ENCODE measurements at places on chromosomes 12 and 14.
A peak's percentile ranks its signal among the peaks of the same experiment; 100 is the strongest.

- no peak for DNase-seq
These were observed 3.8 kb downstream of the PGF start for GRCh38 chr14:74951443-74952179.

- no peak for DNase-seq
These were observed 8.7 kb downstream of the TMEM253 start for GRCh38 chr14:21109377-21110138.

DNA sequence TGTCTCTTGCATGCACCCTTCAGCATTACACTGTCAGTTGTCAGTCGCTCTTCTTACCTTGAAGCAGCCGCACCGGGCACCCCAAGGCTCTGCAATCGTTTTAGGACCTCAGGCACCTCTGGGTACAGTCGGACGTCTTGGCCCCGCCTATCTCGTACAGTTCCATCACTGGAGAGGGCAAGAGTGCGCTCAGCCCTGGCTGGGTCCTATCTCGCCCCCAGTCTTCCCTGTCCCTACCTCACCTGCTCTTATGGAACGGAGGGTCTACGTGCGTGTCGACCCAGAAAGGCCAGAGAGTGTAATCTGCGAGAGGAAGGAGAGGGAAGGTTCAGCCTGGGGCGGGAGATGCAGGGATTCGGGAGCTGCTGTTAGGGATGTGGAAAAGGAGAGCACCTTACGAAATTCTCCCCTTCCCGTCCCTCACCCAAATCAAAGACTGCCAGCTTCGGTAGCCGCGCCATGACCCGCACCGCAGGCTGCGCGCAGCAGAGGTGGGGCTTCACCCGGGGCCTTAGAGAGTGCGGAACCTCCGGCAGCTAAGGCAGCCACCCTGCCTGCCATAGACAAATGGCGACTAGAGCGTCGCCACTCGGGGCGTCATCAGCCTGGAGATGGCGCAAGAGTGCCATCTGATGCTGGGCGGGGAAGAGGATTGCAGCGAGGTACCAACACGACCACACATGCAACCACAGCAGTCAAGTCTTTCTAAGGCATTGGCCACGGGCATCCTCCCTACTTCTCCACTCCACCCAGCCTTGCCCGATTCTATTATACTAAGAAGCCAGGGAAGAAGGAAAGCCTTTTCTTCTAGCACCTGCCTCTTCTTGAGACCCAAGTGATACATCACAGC lies at the start of gene MDP1:
MDP1 (minus strand) TSS at position 572 of the 850 bp plus-strand sequence; CDS start at position 461, 111 bp downstream.
- DNase-seq: peak; percentile 72

GRCh38 chr12:3274664-3275063 lies 197.5 kb downstream of the TSPAN9 start:
- no peak for DNase-seq

DNA sequence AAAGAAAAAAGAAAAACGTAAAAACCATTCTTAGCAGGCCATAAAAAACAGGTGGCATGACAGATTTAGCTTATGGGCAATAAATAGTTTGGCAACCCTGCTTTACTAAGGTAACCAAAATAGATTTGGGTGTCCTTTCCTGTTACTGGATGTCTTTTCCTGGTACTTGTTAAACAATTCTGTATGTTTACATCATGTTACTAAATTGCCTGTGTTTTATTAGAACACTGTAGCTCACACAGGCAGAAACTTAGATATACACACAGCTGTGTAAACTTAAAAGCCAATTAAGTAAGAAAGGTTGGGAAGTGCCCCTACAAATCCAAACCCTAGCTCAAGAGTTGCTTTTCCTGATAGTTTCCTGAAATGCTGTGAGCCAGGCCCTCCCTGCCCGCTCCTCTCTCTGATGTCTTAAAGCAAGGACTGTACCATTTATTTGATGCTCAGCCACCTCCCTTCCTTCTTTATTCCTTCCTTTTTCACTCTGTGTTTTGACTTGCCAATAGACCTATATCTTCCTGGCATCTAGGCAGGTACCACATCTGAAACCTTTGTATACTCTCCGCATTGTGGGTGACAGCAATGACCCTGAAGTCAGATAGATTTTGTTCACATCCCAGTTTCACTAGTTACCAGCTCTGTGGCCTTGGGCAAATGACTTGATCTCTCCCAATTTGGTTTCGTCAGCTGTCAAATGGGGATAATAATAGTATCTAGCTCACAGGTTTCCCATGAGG lies 3.7 kb upstream of the CAMKK2 start:
- DNase-seq: no peak

- no peak for DNase-seq
These were observed 84.2 kb downstream of the DENND5B start for GRCh38 chr12:31506515-31507306.

DNA sequence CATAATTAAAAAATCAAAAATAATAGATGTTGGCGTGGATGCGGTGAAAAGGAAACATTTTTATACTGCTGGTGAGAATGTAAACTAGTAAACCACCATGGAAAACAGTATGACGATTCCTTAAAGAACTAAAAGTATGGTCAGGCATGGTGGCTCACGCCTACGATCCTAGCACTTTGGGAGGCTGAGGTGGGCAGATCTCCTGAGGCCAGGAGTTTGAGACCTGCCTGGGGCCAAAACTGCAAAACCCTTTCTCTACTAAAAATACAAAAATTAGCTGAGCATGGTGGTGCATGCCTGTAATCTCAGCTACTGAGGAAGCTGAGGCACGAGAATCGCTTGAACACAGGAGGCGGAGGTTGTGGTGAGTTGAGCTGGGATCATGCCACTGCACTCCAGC lies 195.7 kb upstream of the BMP4 start:
- DNase-seq: no peak

GRCh38 chr14:74935360-74935680 lies 12.3 kb upstream of the RPS6KL1 start:
- DNase-seq: no peak

DNA sequence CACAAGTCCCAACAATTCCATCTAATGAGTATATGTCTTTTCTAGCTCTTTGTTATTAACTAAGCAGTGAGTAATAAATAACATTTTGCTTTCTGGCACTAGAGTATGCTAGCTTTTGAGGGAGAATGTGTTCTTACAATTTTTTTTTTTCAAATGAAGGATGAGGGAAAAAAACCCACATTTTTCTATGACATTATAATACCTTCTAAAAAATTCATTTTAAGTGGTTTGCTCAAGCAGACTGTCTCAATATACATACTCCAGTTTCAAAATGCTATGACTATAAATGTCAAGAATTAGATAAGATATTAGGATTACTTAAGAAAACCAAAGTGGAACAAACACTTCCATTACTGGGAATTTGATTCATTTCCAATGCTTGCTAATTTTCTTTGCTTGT lies 394.6 kb downstream of the C12orf75 start:
- no peak for DNase-seq

GRCh38 chr14:98791661-98792060 lies 480.3 kb downstream of the BCL11B start:
- DNase-seq: no peak

GRCh38 chr12:102326982-102327381 lies 129.3 kb upstream of the PMCH start:
- no peak for DNase-seq

DNA sequence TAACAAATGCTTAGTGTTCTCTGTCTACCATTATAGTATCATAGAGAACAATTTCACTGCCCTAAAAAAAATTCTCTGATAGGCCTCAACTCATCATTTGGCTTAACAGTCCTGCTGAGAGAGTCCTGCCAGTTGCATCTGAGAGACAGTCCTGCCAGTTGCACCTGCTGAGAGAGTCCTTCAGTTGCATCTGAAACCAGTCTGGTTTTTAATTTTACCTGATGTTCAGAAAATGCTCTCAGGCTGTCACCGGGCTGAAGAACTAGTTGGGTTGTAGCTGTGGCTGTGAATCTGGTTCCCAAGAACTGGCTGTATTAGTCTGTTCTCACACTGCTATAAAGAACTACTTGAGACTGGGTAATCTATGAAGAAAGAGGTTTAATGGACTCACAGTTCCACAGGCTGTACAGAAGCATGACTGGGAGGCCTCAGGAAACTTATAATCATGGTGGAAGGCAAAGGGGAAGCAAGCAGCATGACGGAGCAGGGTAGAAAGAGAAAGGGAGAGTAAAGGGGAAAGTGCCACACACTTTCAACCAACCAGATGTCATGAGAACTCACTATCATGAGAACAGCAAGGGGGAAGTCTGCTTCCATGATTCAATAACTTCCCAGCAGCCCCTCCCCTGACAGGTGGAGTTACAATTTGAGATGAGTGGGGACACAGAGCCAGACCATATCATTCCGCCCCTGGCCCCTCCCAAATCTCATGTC lies 51.6 kb downstream of the PRKCH start:
- no peak for DNase-seq

DNA sequence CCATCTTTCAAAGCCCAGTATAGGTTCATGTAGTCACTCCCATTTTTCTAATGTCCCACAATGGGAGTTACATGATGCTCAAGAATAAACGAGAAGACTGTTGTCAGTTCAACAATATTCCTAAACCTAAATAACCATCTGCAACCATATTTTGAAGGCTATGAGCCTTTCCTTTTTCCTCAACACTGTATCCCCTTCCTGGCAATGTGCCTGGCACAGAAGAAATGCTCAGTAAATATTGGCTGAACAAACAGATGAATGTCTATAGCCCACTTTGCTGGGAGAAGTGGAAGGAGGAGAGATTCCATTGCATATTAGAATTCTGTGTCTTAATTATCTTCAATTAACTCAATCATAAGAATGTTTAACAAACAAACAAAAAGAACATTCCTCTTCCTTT lies 6.1 kb downstream of the ARMH4 start:
- no peak for DNase-seq

DNA sequence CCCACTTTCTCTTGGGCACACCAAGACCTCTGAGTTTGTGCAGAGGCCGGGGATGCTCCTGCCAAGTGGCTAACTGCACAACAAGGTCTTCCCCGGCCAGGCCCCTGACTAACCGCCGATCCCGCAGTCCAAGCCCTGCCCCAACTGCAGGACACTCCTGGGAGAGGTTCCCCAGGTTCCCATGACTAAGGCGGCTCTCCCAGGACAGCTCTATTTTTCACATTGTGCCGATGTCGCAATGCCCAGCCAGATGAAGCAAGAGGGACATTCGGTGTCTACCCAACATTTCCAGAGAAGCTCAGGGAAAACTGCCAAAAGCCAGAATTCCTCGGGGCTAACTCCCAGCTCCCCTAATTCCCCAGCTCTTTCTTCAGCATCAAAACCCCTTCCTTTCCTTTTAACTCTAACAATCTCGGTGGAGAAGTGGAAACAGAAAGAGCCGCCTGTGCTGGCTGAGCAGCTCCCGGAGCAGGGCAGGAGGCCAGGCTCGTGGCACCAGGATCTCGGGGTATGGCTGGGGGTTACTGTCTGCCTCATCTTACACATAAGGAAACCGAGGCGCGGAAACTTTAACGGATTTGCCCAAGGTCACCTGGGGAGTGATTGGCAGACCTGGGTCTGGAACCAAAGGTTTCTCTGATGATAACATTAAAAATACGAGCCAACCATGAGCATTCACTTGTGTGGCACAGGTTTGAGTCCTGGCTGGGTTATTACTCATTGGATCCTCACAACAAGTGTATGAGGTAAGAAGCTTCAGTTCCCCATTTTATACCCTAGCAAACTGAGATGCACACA lies 318.2 kb downstream of the BCL11B start:
- DNase-seq: no peak

DNA sequence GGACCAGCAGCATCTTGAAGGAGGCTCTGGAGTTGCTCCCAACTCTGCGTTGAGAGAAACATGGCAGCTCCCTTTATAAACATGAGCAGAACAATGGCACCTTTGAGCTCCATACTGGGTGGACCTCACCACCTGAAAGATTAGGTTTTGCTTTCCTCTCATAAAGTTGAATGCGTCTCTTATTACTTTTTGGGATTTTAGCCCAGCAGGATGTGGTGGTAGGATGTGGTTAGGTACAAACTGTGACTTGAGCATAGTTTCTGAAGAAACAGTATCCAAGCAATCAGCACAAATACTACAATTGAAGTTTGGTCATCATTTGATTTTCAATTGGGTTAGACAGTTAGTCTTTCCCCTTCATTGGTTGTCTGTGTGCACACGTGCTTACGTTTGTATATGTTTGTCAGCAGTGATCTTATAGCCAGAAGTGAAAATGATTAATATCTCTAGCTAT lies at the start of gene PRR4:
PRR4 (minus strand) TSS at position 51 of the 454 bp plus-strand sequence; CDS start at position 13, 38 bp downstream.
- no peak for DNase-seq

DNA sequence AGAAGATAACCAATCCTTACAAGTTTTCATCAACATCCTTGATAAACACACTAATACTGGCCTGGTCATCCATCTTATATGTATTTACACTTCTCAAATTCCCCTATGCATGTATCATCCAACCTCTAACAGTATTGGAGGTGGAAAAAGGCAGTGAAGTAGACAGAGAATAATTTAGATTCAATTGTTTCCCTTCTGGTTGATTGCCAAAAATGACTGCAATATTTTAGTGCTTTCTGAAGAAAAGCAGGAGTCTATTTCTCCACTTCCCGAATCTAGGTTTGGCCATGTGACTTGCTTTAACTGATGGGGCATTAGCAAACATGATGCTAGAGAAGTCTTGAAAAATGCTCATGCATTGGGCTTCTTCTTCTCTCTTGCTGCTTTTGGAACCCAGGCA lies 78.3 kb upstream of the METAP2 start:
- DNase-seq: no peak

GRCh38 chr14:94244182-94244581 lies 48.9 kb downstream of the SERPINA10 start:
- no peak for DNase-seq

DNA sequence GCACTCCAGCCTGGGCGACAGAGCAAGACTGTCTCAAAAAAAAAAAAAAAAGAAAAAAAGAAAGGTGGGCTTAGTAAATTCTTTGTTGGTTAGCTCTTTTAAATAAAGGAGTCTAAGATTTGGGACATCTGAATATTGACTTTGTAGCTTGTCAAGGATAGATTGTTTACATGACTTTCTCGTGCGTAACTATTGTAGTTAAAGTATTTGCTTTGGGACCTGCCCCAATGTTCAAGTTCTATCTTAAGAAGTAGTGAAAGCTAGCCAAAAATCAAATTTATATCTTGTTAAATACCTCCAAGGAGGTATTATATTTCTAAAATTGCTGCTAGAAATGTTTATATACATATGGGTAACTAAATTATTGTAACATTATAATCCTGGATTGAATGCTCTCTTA lies 32.4 kb downstream of the PTPN21 start:
- no peak for DNase-seq

DNA sequence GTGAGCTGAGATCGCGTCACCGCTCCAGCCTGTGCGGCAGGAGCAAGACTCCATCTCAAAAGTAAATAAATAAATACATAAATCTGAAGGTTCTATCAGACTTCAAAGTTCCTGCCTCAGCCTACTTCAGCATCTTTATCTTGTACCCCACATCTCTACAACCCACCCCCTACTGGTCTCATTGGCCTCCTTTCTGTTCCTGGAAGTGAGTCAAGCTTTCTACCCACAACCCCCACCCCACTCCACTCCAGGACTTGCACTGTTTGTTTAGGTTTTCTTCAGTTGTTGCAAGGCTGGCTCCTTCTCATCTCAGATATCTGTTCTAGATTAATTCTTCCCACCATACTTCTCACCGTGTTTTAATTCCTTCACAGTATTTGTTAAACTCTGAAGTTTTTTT lies 714 bp upstream of the PSMC6 start:
- peak; percentile 29 for DNase-seq

GRCh38 chr12:90965204-90965603 lies 10.2 kb upstream of the CCER1 start:
- no peak for DNase-seq

GRCh38 chr14:103311171-103311997 lies 22.7 kb upstream of the EIF5 start:
- no peak for DNase-seq
